Right atrium auricular region (tissue), 2 donors: ENCODE measurements at places on chromosomes 7 and 10. TPM values are rescaled to one million over a fixed set of nuclear protein-coding genes. Genes with fewer than 3 reads are reported as not detected.

UNCX gene
- total RNA-seq = not detected

CFAP43 gene
- 0.12 TPM for total RNA-seq

PROSER2 gene
- total RNA-seq = 3.1 TPM

PLXDC2 gene
- total RNA-seq = 24.0 TPM

VGF gene
- not detected for total RNA-seq

TFPI2 gene
- 1.1 TPM for total RNA-seq

ARID5B gene
- total RNA-seq = 37.9 TPM

RASA4B gene
- 7.5 TPM for total RNA-seq

GPR26 gene
- not detected for total RNA-seq

LRGUK gene
- total RNA-seq = not detected

IL2RA gene
- total RNA-seq = 0.16 TPM

PPP1R3C gene
- 250 TPM for total RNA-seq

CPEB3 gene
- total RNA-seq = 11.4 TPM

LIPF gene
- not detected for total RNA-seq

MET gene
- total RNA-seq = 16.1 TPM

ADAP1 gene
- total RNA-seq = 4.2 TPM

DKK1 gene
- total RNA-seq = not detected

TMEM196 gene
- not detected for total RNA-seq

PRKG1 gene
- total RNA-seq = 31.1 TPM

HPSE2 gene
- total RNA-seq = not detected
